ENCODE measurements at places on chromosomes 16 and 17.

GRCh38 chr16:18983565-18984434 lies at the start of gene TMC7:
TMC7 (plus strand) TSS chr16:18983934; CDS start chr16:18984064, 130 bp downstream.
- DNase-seq: peak; percentile 75

DNA sequence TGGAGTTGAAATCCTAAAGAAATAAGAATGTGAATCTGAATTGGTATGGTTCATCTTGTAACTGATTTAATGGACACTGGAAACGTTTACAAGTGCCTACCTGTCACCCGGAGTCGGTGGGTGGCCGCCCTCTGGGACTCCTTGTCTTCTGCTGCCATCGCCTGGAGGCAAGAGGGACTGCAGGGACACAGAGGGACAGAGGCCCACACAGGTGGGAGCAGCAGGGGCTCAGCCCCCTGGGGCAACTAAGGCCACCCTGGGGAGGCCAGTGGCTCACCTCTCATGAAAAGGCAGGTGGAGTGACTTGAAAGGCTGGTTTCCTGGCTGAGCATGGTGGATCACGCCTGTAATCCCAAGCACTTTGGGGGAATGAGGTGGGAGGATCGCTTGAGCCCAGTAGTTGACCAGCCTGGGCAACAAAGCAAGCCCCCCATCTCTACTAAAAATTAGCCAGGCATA lies 23.2 kb downstream of the TMEM92 start:
- DNase-seq: no peak

DNA sequence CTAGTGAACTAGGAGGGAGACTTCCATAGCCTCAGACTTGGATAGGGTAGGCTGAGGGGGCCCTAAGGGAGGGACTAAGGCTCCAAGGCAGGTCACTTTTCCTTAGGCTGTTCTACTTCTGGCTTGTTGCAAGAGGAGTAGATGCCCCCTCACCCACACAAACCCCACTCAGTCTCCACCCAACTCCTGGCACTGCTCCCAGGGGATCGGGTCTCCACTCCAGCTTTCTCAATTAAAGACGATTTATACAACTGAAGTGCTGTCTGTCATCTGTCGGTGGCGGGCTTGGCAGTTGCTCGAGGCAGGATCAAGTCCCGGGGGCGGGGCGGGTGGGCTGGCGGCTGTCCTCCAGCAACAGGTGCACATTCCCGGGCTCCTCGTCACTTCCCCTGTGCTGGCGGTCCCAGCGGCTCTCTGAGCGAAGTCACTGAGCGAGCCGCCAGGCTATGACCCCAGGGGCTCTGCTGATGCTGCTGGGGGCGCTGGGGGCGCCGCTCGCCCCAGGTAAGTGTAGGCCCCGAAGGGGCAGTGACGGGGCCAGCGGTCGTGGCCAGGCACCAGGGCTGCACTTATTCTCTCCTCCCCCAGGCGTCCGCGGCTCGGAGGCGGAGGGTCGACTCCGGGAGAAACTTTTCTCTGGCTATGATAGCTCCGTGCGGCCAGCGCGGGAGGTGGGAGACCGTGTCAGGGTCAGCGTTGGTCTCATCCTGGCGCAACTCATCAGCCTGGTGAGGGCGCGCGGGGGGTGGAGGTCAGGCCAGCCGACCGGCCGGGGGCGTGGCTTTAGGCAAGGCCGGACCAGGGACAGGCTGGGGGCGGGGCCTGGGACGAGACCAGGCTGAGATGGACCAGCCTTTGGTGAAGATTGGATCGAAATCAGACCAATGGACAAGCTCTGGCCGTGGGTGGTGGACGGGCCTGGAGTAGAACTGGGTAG lies at the start of gene CHRNB1:
Gene CHRNB1 (plus strand): TSS at position 380 of the 937 bp plus-strand sequence. CDS start 67 bp downstream, at position 447.
- DNase-seq: no peak

GRCh38 chr16:67346341-67346740 lies 19.7 kb downstream of the LRRC36 start:
- no peak for DNase-seq

DNA sequence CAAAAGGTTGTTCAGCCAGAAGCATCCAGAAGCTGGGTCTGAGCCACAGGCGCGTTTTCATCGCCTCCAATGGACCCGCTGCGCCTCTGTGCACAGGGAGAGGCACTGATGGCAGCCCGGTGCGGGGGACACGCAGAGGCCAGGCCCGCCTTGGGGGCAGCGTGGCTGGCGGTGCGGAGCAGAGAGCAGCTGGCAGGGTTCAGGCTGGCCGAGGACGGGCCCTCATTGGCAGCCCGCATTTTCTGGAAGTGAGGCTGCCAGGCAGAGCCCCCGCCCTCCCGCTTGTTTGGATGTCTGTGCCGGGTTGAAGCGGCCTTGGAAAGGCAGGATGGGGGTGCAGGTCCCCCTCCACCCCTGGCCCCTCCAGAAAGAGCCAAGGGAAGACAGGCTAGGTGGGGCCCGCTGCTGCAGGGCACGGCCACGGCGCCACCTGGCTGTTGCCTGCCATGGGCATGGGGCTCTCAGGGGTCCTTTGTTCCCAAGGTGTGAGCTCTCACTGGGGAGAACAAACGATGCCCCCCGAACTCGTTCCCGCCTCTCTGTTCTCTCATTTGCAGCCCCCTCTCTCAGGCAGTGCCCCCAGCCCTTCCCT lies 18.8 kb downstream of the GSE1 start:
- no peak for DNase-seq

DNA sequence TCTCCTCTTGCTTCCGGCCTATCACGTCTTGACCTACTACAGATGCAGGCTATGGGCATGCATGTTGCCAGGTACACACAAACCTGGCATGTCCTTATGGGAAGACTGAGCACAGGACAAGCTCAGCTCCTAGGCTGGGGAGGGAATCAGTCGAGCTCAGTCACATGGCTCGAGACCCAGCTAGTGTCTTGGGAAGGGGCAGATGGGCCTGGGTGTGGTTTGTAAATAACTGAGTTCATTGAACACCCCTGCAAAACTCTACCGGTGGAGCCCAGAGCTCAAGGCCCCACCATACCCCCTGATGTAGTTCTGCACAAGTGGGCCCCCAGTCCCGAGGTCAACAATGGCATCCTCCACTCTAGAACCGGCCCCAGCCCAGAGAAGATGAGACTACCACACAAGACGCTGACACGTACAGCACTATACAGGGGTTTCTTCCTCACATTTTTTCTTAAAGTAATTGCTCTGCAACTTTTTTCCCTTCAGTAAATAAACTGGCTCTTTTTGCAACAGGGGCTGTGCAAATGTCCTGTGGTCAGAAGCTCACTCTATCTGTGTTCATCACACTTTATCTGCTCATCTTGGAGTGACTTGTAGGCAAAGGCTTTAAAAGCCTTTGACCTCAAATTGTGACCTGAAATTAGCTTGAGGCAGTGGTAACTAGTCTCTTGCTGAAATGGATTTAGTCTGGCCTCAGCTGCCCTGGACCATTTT lies 22.9 kb downstream of the ZNHIT3 start:
- no peak for DNase-seq

GRCh38 chr16:90061437-90061836 lies 15.7 kb downstream of the PRDM7 start:
- DNase-seq: no peak

- no peak for DNase-seq
These were observed 22.5 kb upstream of the RASL10B start for GRCh38 chr17:35708951-35709350.

- no peak for DNase-seq
These were observed 27.3 kb downstream of the NUP85 start for GRCh38 chr17:75232786-75233185.

DNA sequence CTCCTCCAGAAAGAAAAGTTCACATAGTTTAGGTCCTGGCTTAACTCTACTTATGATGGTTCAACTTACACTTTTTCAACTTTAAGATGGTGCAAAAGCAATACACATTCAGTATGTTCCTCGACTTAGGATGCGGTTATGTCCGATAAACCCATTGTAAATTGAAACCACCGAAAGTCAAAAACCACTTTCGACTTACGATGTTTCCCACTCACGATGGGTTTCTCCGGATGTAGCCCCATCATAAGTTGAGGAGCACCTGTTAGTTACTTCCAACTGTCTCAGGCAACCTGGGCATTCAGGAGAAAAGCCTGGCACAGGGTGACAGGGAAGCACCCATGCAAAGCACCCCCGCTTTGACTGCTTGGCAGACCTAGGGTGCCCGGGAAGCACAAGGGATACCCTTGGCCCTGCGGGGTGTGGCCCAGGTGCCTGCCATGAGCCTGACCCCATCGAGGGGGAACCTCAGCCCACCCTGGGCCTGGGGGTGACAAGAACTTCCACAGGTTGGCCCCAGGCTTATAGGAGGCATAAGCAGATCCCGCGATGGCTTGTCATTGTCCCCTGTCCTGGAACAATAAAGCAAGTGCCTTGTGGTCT lies 14.0 kb downstream of the UNC119 start:
- no peak for DNase-seq

GRCh38 chr16:89873109-89873971 lies at the start of gene TCF25:
TCF25 (plus strand) TSS chr16:89873592; CDS start chr16:89873668, 76 bp downstream.
- DNase-seq: peak; percentile 54

- no peak for DNase-seq
These were observed 3.9 kb downstream of the TRIM25 start for GRCh38 chr17:56909742-56910508.

DNA sequence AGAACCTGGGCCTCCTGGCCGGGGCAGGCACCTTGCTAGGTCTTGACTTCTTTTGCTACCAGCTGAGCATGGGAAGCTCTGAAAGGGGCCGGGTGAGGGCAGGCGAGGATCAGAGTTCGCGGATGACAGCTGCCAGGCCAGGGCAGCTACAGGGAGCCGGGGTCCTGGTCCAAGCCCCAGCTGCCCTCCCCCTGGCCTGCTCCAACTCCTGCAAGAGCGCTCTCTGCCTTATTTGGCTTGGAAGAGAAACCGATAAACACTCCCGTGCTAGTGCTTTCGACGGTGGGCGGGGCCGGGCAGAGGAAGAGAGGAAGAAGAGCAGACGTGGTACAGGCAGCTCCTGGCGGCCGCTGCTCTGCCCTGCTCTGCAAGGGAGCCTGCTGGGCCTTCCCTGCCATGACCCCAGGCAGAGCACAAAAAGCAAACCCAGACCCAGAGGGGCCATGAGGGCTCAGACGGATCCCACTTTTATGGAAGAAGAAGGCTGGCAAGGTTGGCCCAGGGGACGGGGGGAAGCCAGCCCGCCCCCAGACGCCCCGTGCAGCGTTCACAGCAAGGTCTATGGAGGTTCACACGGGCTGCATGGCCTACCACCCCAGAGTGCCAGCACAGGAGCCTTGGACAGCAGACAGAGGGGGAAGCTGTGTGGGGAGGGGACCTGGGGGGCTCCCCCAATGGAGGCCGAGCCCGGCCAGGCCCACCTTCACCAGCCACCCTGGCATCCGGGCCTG lies 25.6 kb downstream of the PIEZO1 start:
- DNase-seq: no peak

GRCh38 chr16:14284930-14285512 lies 213.9 kb downstream of the MRTFB start:
- DNase-seq: no peak

DNA sequence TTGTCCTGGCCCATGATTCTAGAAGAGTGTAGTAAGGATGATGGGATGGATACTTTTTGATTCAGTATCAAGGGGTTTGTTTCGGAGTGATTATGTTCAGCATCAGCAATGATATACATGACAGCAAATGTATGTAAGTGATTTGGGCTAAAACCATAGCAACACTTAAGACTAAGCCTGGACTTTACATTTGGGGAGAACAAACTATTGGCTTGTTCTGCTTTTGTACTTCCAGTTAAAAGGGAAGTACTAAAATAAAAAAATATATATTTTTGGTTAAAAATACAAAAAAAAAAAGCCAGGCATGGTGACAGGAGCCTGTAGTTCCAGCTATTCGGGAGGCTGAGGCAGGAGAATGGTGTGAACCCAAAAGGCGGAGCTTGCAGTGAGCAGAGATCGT lies 20.5 kb upstream of the DHX8 start:
- DNase-seq: no peak

GRCh38 chr17:80665792-80666191 lies 121.2 kb downstream of the RPTOR start:
- DNase-seq: no peak

- DNase-seq: no peak
These were observed 12.9 kb downstream of the TTYH2 start for GRCh38 chr17:74226252-74226651.

DNA sequence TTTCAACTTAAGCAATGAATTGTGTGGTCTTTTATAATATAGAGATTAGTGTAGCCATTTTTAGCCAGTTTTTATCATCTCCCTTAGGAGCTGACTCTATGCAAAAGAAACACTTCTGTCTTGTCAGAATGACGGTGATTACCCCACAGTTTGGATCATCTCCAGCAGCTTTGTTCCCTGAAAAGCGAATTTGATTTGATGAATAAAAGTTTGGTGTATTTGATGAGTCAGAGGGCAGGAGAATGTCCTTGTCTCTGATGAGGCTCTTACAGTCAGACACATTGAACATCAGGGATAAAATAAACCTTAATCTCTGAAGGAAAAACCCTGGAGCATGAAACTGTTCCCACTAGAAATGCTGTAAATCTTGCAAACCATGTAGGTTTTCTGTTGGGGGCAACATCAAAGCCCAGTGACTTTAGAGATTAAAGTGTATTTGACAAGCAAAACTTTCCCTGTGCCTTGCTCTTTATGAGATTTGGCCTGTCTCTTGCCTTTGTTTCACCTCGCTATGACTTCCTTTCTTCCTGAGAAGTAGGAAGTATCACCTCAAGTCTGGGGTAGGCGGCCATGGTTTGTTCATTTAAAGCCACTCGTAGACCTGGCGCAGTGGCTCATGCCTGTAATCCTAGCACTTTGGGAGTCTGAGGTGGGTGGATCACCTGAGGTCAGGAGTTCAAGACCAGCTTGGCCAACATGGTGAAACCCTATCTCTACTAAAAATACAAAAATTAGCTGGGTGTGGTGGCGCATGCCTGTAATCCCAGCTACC lies 209.3 kb downstream of the FTO start:
- peak; percentile 96 for DNase-seq

DNA sequence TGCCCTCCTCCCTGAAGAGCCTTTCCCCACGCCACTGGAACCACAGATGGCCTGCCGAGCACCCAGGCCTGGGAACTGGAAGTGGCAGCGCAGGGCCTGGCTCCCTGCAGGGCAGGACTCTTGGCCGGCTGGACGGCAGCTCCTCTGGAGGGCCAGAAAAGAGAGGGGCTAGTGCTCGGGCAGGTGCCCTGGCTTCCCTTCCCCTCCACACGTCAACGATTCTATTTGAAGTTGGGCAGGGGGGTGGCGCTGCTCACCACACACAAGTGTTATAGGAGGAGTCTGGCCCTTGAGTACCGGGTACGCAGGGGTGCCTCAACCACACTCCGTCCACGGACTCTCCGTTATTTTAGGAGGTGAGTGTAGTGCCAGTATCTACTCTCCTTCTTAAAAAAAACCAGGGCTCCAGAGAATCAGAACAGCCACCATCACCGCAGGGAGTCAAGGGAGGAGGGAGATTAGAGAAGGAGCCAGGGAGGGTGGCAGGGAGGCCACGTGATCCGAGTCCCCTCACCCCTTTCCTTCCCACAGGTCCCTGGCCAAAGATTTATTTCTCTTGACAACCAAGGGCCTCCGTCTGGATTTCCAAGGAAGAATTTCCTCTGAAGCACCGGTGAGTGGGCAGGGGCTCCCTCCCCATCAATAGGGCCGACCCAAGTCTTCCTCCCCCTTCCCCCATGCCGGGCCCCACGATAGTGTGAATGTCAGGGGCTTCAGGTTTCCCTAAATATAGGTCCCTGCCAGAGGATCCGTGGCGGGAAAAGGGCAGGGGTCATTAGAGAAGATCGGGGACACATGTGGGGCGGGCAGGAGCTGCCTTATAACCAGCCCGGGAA lies 1.4 kb upstream of the ALDOA start:
- DNase-seq: no peak

GRCh38 chr16:80862160-80862705 lies 57.8 kb upstream of the CDYL2 start:
- DNase-seq: no peak

- peak; percentile 50 for DNase-seq
These were observed 22.4 kb downstream of the MIS12 start for GRCh38 chr17:5508810-5509209.

GRCh38 chr16:84233748-84234147 lies 6.1 kb downstream of the KCNG4 start:
- DNase-seq: no peak

- DNase-seq: no peak
These were observed 3.1 kb upstream of the NFATC3 start for GRCh38 chr16:68081861-68082628.

Data from stromal cell of bone marrow (primary cell).